ENCODE measurements at places on chromosomes 12 and 14.

- DNase-seq: no peak
Observed at GRCh38 chr12:109719123-109720022, 5.7 kb downstream of the FAM222A start.

GRCh38 chr12:53712059-53712643 lies 15.1 kb downstream of the CALCOCO1 start:
- DNase-seq: no peak

GRCh38 chr14:97120611-97121031 lies 323.4 kb downstream of the VRK1 start:
- peak; percentile 32 for DNase-seq

GRCh38 chr12:88225776-88226175 lies 83.7 kb downstream of the TMTC3 start:
- no peak for DNase-seq

DNA sequence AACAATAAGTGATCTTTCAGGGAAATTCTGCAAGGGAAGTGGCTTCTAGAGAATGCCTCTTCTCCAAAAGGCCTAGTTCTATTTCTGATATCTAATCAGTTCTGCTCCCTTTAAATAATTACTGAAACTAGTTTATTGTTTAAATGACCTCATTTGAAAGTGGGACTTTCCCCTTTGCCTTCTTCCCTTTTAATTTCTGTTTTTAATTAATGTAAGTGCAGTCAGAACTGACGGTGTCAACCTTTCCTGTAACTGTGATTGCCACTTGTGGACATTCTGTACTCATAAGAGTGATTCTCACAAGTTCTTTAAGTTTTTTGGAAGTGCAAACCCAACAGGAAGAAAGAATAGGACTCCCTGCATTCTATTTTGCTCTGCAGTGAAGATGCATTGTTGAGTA lies 265.3 kb upstream of the PLEKHG7 start:
- DNase-seq: no peak

GRCh38 chr14:60161196-60162107 lies 3.7 kb downstream of the DHRS7 start:
- DNase-seq: no peak

DNA sequence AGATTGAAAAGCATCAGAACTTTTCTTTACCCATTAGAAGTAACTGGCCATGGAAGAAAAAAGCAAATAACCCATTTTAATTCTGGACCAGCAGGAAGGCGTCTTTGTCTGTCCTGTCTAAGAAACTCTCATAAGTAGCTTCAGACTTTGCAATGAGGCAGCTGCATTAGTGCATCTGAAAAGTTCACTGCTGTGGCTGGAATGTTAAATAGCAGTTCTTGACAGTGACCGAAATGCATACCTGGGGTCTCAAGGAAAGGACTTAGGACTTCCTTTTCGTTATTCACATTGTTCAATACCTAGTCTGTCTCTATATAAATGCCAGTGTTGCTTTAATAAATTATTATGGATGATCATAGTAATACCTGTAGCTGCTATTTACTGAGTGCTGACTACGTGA lies 125.9 kb downstream of the ANO4 start:
- no peak for DNase-seq

- DNase-seq: no peak
Observed at GRCh38 chr12:84874125-84874824, 38.3 kb downstream of the SLC6A15 start.

GRCh38 chr14:22190411-22191191 lies 398.4 kb downstream of the DAD1 start:
- no peak for DNase-seq

- no peak for DNase-seq
Observed at GRCh38 chr12:90945070-90945649, 9.8 kb downstream of the CCER1 start.
